H7 (cell line): ENCODE measurements at places on chromosomes 11 and 22.

GRCh38 chr11:33830903-33831648, 56.8 kb upstream of the FBXO3 start:
- DNase-seq = no peak

DNA sequence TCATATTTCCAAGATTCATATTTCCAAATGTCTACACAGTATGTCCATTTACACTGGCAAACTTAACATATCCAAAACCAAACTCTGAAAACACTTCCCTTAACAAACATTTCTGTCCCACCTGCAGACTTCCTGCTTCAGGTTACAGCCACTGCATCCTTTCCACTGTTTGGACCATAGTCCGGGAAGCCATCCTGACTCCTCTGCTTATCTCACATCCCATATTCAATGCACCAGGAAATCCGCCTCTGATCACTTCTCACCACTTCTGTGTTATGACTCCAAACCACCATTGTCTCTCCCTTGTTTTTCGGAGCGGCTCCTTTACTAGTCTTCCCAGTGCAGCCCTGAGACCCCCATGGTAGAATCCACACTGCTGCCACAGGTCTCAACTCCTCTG, 30.1 kb downstream of the HIRA start:
- no peak for DNase-seq

DNA sequence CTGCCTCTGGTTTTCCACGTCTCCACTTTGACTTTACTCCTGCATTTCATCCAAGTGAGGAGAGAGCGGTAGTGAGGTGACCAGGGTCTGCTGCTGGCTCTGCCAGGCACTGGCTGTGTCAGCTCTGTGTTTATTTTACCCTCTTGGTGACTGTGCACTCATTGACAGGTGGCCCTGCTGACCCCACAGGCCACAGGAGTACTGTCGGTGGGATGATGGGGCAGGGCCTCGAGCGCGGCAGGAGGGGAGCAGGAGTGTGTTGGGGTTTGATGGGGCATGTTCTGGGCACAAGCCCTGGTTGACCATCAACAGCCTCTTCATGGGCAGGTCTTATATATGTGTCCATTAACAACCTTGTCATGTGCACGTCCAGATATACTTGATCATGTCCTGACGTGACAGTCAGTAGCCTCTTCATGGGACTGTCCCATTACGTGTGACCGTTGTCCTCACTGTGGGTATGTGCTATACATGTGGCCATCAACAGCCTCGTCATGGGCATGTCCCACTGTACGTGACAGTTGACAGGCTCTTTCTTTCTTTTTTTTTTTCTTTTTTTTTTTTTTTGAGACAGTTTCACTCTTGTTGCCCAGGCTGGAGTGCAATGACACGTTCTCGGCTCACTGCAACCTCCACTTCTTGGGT, 31.4 kb upstream of the ACR start:
- DNase-seq = no peak

- DNase-seq = no peak
Observed at GRCh38 chr11:44928144-44928543, 22.5 kb downstream of the TP53I11 start.

GRCh38 chr11:111422494-111423249, 43.6 kb upstream of the POU2AF1 start:
- peak; percentile 77 for DNase-seq

DNA sequence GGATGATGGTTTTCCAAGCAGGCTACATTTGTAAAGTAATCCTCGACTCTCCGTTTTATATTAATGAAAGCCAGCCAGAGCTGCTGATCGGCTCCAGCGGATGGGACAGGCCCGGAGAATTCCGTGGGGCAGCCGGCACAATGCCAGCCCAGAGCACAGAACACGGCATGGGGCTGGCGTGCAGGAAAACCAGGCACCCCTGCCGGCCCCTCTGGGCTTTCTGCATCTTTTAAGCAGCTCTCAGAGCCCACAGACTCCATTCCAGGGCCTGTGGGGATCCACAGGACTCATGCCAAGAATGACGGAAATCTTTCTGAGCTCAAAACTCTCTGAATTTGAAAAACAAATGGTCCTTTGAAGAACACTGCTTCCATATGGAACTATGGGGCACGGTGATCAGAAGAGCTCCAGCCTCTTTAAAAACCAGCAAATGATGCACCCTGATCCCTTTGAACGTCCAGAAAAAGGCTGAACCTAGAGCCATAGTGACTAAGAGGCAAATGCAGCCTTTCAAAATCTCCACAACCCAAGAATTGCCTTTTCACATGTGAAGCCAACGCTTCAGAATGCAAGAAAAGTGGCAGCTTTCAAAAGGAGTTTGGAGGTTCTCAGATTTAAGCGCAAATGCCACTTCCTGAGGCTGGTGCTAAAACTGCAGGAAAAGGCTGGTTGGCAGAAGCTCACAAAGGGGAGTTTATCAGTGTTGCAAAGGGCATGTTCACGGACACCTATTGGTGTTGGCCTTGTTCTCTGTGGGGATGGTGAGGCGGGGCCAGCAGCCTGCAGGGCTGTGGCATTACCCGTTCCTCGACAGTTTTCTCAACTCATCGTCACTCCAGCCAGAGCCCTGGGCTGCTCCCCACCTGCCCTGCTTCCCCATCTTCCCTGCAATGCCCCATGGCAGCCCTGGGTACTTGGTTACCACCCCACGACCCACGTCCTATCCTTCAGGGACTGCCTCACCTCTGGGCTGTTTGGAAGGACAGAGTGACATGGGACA, 212.5 kb downstream of the CTTN start:
- DNase-seq = no peak

- DNase-seq = peak; percentile 39
Observed at GRCh38 chr11:2583605-2583958, 116.2 kb downstream of the KCNQ1OT1 start.

- no peak for DNase-seq
Observed at GRCh38 chr11:65776196-65776595, 4.6 kb downstream of the AP5B1 start.
